A673 (cell line): ENCODE measurements at places on chromosomes 12 and 14. TPM values are rescaled to one million over a fixed set of nuclear protein-coding genes. Genes with fewer than 3 reads are reported as not detected.
A peak's percentile ranks its signal among the peaks of the same experiment; 100 is the strongest.

- no peaks in the 10 kb centered on the region for H3K27me3 ChIP-seq
- no peak overlapping the region for H3K4me3 ChIP-seq
- no peaks in the 10 kb centered on the region for H3K4me1 ChIP-seq
These were observed 11.9 kb upstream of the DCN start for GRCh38 chr12:91194500-91194899.

GRCh38 chr12:54357506-54358190, 6.6 kb downstream of the GPR84 start:
- H3K27me3 ChIP-seq: no peaks in the 10 kb centered on the region
- peak overlapping the region; percentile 89 for H3K27ac ChIP-seq
- H3K4me1 ChIP-seq: peaks cover 52% of the 10 kb centered on the region
- H3K36me3 ChIP-seq: no peaks in the 10 kb centered on the region
- no peak for DNase-seq
- H3K4me3 ChIP-seq: peak overlapping the region; percentile 66

DNA sequence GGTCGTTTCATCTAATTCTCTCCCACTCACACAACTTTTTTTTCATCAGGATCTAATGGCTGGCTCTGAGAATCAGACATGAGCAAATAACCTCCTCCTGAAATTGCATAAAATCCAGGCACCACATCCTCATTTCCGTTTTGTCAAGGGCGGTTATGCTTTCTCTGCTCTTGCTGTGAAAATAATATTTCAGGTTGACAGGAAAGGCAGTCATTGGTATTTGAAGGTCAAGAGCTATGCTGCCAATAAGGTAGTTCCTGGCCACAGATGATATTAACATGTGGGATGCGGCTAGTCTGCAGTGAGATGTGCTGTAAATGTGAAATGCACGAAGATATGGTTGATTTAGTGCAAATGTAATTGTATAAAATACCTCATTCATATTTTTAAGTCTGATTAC, 870.2 kb upstream of the TMEM132C start:
- H3K27ac ChIP-seq: no peak overlapping the region
- H3K27me3 ChIP-seq: no peaks in the 10 kb centered on the region
- no peaks in the 10 kb centered on the region for H3K36me3 ChIP-seq
- DNase-seq: no peak

The NANOG gene
- not detected in 2 replicates for total RNA-seq

The KRT80 gene
- 0.33 and 1.0 TPM in 2 replicates for total RNA-seq

The MANSC1 gene
- total RNA-seq: 10.5 TPM in 2 replicates

The C12orf43 gene
- 25.5 and 28.4 TPM in 2 replicates for total RNA-seq

The NR1H4 gene
- total RNA-seq: not detected in 2 replicates
